Cardiac septum (tissue), 1 donor: ENCODE measurements at places on chromosomes 1 and 21. TPM values are rescaled to one million over a fixed set of nuclear protein-coding genes. Genes with fewer than 3 reads are reported as not detected.

DNA sequence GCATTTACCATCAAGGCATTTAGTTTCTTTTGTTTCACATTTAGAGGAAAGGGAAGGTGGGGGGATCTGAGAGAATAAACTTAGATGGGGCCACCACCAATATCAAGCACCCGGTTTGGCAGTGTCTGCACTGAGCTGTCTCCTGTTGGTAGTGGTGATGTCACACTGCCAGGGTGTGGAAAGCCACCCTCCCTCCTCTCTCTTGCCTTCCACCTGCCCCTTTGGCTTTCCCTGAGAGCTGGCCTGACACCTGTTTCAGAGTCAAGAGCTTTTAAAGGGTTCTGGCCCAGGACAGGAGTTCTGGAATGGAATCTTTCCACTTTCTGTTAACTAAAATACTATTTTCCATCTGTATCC is 13.4 kb downstream of the ATF3 start:
- no peak for DNase-seq

- DNase-seq, result no peak
Measured at GRCh38 chr1:27141266-27142003, 13.5 kb downstream of the SLC9A1 start.

DNA sequence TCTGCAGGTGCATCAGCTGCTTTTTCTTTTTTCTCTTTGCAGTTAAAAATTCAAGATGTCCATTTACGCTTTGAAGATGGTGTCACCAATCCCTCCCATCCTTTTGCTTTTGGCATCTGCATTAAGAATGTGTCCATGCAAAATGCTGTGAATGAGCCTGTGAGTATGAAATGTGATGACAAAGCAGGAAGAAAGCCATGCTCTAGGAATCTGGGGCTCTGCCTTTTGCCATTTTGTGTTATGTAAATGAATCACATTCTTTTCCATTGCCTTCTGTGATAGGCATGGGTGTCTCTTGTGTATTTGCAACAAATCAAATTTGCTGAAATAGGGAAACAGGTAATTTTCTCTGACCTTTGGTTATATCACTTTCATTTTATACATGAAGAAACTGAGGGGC is 19.4 kb downstream of the VPS13D start:
- DNase-seq, result no peak

Gene SGIP1
- total RNA-seq, result 7.0 TPM

- no peak for DNase-seq
Measured at GRCh38 chr1:168512864-168513595, 30.8 kb downstream of the XCL2 start.

GRCh38 chr1:30716646-30717045 is 6.7 kb downstream of the MATN1 start:
- no peak for DNase-seq

DNA sequence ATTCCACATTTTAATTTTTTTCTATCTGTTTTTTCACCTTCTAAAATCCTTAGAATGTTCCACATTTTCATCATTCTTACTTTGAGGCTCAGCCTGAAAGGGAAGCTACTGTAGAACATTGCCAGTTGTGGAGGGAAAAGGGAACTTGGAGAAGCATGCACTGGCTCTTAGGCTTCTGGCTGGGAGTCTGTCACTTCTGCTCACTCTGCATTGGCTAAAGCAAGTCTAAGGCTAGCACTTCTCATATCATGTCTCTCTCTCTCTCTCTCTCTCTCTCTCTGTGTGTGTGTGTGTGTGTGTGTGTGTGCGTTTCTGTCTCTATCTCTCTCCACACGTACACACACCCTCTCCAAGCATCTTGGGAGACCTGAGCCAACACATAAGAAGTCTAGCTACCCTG is 49.6 kb upstream of the ADAR start:
- no peak for DNase-seq

Gene LCE1F
- not detected for total RNA-seq

Gene ORC1
- 0.11 TPM for total RNA-seq

GRCh38 chr21:22743085-22743484 is 1744.9 kb downstream of the NCAM2 start:
- no peak for DNase-seq

- no peak for DNase-seq
Measured at GRCh38 chr1:227775841-227776240, 39.6 kb upstream of the PRSS38 start.

Gene OR6N1
- not detected for total RNA-seq

- no peak for DNase-seq
Measured at GRCh38 chr1:25009671-25010262, 79.7 kb upstream of the RUNX3 start.

DNA sequence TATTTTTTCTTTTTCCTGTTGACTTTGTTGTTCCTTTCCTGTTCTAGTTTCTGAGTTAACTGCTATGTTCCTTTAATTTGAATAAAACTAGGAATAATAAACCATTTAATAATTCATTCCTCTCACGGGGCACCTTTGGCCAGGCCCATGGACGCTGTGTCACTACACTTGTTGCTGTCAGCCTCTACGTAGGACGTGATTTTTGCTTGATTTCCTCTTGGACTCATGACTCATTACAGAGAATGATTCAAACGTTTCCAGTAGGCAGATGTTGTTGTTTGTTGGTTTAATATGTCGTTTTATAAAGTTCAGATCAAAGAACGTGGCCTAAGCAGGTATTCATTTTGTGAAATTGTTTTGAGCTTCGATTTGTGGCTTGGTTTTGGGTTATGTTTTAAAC is 9.1 kb upstream of the SLC19A1 start:
- DNase-seq, result peak; percentile 75

GRCh38 chr1:53398576-53399365 is 60.4 kb upstream of the DMRTB1 start:
- DNase-seq, result peak; percentile 22
